ENCODE measurements at places on chromosomes 7 and 10.

DNA sequence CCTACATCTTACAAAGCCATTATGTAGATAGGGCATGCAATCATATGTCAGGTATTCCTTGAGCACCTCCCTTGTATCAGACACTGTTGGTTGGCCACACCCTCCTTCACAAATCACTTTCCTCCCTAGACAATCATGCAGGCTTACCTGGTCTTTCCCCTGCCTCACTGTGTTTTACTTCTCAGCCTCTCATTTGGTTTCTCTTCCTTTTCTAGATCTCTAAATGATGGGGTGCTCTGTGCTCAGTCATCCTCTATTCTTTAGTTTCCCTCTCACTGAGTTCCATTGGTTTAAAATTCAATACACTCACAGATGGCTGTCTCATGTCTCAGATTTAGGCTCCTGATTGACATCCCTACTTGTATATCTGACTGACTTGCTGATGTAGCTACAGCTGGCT, 31.4 kb downstream of the ANK3 start:
- DNase-seq, result no peak

GRCh38 chr10:43338117-43338516, 33.3 kb upstream of the FXYD4 start:
- no peak for DNase-seq

- no peak for DNase-seq
Measured at GRCh38 chr7:140310337-140311002, 87.9 kb downstream of the SLC37A3 start.

DNA sequence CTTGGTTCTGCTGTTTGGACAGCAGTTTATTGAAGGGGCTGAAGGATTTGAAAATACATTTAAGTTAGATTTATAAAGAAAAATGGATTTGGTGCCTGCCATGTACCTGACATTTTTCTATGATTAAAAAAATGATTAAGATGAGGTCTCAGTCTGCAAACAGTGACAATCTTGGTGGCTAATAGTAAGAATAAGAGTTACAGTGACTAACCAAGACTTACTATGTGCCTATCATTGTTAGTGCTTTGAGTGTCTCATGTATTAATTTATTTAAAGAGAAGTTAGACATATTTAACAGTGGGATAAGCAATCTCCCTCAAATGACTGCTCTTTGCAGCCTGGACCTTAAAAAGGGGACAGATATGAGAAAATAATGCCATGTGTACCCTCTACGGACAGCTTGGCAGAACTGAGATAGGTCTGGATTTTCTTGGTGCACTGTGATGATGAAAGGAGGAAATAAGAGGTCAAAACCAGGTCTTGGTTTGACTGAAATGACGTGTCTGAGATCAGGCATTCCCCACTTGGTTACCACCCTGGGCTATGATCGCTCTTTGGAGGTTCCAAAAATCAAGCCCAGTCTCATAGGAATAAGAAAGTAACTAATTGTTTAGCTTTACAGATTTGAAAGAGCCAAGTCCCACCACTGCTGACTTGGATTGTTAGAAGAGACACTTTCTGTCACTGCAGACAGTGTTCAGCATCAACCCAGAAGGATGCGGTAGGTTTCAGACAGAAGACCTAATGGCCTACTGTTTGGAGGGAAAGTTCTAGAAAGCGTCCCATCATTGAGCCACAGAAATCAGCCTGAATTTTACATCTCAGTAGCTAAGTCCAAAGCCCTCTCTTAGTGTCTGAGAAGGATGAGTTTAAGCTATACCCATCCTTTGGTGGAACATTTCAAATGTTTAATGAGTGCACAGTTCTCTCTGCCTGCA, 2.1 kb downstream of the CASP7 start:
- no peak for DNase-seq

GRCh38 chr10:103888113-103888841, 29.7 kb downstream of the STN1 start:
- DNase-seq, result no peak

DNA sequence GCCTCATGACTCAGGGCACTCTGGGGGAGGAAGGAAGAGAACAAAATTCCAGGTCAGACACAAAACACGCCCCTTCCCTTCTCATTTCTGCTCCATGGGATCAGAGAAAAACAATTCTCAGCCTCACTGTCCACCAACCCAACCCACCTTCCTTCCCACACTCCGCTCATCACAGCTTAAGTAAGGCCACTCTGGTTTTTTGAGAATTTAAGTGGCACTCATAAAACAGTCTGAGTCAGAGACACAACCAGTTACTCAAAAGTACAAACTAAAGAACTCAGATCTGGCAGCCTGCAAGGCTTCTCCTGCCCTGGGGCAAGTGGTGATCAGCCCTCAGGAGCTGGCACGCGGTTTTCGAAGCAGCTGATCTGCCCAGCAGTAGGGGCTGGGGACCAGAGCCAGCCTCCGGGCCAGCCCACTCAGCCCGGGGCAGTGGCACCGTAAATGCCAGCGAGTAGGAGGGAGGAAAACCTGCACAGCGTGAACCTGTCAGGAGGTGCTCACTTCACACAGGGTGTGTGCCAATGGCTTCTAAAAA, 39.1 kb upstream of the ABLIM1 start:
- no peak for DNase-seq

All from mesenteric fat pad (tissue), 1 donor.